Activated CD4-positive, alpha-beta T cell treated with anti-CD3 and anti-CD28 coated beads, Interleukin-2, amount 50 U/mL, for 1 hour (primary cell): ENCODE measurements at places on chromosomes 11 and 22.

- no peak for DNase-seq
Observed at GRCh38 chr11:111124724-111125123, 120.8 kb upstream of the POU2AF2 start.

GRCh38 chr11:42524534-42525227, 787.1 kb upstream of the API5 start:
- DNase-seq = no peak

DNA sequence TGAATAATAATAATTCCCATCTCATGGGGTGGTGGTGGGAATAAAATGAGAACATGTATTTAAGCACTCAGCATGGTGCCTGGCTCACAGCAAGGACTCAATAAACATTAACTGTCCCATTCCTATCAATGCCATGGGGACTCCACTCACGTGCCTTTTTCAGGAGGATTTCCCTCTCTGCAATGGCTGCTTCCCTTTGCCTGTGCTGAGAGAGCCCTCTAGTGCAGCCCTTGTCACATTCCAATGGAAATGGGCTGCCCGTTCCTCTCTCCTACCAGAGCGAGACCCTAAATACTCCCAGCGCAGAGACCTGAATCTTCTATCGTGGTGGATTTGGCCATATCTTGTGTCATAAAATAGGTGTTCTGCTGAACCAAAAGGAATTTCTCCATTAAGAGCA, 621.5 kb upstream of the B3GAT1 start:
- DNase-seq = no peak

DNA sequence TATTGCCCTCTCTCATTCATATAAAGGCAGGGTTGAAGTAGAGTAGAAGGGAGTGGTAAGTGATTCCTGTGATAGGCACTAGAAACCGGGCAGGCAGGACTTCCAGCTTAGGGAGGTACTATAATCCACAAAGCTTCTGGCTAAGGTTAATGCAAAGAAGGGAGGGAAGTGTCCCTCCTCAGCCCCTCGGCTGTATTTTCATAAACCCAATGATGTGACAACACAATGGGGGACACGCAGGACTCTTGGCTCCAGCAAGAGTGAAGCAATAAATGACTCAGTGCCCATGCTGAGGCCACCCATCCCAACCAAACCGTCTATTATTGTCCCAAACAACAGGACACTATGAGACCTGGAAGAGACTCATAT, 90.7 kb downstream of the ETS1 start:
- DNase-seq = no peak

DNA sequence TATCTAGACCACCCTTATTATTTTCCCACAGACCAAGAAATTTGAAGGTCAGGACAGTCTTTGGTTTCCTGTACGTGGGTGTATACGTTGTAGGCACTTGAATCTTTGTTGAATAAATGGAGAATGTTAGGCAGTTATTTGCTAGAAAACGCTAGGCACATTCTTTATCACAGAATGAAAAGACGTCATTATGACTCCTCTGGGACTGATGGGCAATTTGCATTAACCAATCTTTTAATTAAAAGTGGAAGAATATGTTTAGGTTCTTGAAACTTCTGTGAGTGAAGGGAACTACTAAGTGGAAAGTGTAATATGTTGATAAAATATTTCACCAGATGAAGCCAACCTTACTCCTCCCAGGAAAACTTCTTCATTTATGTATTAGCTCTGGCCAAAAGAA, 5.7 kb downstream of the CAT start:
- DNase-seq = no peak

GRCh38 chr11:75024068-75024449, 35.3 kb downstream of the NEU3 start:
- DNase-seq = no peak

DNA sequence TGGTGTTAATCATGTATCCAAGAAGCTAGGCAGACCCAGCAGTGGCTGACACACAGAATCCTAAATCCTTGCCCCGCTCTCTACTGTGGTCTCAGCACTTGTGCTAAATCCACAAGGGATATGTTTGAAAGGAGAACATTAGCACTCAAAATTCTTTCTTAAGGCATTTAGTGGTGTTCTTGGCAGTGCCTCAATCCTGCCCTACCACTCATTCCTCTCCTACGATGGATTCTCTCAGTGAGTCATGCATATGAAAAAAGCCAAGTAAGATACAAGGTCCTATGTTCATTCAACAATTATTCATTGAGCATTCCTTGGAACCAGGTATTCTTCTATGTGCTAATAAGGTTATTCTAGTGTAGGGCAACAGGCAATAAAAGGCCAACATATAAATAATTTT, 31.2 kb downstream of the RRP8 start:
- DNase-seq = no peak

DNA sequence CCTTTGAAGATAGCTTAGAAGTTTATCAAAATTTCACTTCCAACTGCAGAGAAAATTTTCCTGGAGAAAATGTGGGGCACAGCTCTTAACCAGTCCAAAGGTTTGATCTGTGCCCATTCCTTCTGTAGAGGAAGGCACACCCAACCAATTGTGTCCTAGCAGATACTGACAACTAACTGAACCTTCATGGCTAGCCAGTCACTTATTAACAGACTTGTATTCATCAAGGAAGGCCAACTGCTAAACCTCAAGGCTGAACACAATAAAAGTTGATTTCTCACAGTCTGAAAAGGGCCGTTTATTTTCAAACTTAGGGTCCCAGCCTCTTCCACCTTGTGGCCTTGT, 19.5 kb downstream of the SYT13 start:
- no peak for DNase-seq

DNA sequence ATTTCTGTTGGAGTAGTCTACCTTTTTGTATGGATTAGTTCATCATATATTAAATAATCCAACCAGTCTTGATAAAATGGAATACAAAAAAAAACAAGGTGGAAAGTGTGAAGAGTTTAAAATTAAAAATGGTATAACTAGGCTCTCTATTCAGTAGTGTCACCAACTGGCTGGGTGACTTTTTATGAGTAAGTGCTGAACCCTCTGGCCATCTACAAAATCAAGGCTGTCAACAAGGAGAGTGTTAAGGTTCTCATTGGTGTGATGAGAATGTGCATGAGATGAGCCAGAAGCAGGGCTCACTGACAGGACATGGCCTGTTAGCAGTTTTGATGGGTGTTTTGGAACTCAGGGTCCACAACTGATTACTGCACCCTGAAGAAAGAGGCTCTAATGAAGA, 343.2 kb downstream of the AASDHPPT start:
- DNase-seq = no peak

DNA sequence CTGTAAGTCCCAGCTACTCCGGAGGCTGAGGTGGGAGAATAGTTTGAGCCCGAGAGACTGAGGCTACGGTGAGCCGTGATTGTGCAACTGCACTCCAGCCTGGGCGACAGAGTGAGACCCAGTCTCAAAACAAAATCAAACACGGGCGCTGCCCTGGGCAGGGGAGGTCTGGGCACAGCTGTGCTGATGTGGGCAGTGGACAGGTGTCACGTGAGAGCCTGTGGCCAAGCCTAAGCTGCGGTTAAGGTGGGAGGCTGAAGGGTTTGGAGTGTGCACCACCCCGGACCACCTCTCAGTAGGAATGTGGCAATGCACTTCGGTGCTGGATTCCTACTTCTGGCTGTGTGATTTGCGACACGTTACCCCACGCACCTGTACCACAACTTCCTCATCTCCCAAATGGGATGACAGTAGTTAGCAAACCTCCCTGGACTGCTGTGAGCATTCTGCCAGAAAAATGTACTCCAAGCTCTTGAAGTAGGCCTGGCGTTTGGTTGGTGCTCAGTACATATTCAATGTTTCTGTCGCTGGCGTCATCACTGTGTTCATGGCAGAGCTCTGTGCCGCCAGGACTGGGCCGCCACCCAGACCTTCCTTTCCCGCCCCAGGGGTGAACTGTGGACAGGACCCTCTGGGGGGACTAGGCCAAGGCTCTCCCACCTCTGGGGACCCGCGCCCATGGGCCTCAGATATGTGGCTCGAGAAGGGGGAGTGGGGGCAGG, 807 bp upstream of the ZNF74 start:
- no peak for DNase-seq

DNA sequence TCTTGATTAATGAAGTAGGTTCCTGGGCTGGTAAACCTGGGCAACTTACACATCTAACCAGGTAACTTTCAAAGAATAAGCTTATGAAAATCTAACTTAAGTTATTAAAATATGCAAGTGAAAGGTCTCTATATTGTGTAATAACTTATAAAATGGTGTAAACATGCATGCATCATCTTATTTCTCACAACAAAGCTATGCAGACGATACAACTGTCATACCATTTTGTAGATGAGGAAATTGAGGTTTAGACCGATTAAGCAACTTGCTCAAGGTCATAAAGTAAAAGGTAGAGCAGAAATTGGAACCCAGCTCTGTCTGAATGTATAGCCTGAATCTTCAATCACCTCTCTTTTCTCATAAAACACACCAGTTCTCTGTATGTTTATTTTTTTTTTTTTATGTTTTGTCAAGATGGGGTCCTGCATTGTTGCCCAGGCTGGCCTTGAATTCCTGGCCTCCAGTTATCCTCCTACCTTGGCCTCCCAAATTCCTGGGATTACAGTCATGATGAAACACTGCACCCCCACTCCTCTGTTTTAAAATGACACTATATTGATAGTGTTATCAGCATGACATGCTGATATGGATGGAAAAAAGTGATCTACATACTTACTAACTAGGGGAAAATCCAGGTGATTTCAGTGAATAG, 109.6 kb downstream of the SGSM3 start:
- DNase-seq = no peak

DNA sequence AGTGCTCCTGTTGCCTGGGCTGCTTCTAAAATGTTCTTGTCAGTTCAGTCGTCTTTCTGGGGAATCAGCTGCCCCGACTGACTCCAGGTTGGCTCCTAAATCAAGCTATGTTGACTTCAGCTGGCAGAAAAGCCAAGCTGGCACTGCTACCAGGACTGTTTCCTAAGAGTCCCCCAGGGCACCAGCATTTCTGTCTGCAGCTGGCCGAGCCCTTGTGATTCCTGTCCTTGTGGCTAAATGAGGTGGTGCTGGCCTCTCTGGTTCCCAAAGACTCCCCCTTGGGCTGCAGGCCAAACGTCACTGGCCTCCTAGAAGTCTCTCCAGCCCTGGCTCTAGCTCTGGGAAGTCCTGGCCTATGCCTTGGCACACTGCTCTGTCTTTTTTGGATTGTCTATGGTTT, 31.1 kb downstream of the GRAMD1B start:
- DNase-seq = no peak

DNA sequence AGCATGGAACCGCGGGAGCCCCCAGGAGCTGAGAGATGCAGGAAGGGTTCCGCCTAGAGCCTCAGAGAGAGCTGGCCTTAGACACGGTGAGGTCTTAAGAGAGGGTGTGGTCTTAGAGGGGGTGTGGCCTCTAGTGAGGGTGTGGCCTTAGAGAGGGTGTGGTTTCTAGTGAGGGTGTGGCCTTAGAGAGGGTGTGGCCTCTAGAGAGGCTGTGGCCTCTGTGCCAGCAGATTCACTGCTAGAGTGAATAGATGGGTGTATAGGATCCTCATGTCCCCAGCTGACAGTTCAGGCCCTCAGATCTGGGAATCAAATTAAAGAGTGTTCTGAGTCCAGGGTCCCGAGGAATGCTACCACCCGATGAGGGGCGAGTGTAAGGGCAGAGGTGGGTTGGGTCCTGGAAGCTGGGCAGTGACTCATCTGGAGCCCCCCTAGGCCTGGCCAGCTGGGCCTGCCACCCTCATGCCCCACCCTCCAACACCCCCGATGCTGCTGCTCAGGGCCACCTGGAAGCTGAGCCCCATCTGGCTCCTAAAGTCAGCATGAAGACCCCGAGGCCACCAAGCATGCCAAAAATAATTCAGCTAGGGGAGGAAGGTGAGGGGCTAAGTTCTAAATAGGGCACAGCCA, 49.5 kb downstream of the IGF2 start:
- DNase-seq = peak; percentile 8

DNA sequence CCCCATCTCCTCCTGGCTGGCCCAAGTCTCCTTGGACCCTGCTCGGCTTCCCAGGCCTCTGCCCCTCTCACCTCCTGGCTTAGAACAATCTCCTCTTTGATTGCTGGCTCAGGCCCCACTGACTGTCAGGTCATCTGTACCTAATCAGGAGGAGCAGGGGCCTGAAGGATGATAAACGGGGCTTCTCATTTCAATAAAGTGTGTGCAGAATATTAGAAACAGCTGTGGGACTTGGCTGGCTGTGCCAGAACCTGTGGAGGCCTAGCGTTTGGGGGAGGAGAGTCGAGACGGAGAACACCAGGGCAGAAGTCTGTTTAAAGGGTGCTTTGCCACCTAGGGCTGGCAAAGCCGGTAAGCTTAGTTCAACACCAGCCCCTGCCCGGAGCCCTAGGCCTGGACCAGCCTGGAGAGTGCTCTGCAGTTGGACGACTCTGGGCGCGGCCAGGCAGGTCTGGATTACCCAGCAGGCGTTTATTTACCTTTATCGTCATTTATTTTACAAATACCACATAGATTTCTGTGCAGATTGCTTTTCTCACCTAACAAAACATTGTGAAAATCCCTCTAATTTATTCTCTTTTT, 10.1 kb upstream of the VSIG10L2 start:
- DNase-seq = no peak

DNA sequence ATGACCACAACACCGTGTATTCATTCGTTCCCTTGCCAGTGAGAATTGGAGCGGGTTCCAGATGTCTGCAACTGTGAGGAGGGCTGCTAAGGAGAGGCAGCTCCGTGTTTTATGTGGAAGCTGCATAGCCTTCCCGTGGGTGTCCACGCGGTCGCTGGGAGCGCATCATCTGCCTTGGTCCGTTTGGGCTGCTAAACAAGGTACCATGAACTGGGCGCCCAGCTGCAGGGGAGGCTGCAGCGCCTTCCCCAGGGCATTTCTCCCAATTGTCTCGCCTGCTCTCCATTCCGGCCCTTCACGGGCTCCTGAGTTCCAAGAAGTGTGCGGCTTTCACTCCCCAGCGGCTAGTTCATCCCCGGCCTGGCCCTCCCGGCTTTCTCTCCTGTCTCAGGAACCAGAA, 1446.4 kb downstream of the TBC1D22A start:
- no peak for DNase-seq

DNA sequence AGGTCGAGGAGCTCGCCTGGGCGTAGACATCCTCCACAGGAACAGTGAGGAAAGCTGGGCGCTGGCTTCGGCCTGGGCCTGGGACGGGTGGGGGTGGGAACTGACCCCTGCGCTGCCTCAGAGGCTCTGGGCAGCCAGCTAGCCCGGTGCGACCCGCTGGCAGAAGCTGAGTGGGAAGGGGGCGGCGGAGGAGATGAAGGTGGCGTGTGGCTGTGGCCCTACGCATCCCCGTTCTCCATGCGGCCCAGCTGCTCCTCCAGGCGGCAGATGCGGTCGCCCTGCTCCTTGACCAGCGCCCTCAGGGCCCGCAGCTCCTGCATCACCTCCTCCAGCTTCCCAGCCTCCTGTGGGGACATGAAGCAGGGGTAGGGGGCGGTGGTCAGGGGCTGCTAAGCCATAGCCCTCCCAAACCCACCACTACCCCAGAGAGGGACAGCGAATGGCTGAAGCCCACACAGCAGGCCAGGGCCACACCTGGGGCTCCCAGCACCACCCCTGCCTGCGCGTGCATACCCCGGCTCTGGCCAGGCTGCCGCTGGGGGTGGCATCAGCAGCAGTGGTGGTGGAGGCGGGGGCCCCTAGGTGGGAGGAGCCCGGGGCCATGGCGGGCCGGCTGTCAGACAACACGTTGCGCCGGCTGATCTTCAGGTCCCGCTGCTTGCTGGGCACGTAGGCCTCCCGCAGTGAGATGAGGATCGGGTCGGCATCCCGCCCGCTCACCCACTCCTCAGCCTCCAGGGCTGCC, 848 bp upstream of the PTPRCAP start:
- peak; percentile 78 for DNase-seq

GRCh38 chr11:85695546-85695945, 9.6 kb upstream of the CCDC89 start:
- no peak for DNase-seq
